ENCODE measurements at places on chromosomes 5 and 9.

DNA sequence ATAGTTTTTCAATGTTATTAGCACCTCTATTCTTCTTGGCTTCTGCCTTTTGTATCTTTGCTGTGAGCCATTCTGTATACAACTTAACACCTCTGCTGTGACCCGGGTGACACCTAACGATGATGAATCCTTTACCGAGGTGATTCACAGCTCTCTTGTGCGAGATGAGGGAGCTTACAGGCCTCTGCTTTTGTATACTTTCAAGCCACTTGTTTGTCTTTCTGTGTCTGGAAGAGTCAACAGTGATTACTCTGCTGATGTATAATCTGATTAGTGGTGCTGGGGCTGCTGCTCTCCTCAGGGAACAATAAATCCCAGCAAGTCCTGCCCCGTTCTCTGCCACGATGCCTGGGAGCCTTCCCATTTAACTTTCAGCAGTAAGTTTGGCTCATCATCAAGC, 442.9 kb upstream of the SGCD start:
- no peak for DNase-seq

DNA sequence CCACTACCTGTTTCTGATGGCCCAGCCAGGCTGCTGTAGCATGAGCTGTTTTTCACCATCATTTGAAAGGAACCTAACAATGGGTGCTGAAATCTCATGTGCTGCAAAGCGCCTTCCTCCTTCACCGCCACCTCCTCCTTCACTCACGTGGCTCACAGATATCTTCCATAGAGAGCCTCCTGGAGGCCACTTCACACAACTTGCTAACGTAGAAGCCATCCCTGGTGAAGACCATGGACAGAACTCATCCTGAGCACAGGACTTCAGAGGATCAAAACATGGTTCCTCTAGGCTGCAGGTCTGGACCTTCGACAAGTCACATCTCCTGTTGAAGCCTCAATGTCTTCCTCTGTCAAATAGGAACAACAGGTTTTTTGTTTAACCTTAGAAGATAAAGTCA, 155.5 kb upstream of the RAD23B start:
- peak; percentile 2 for DNase-seq

DNA sequence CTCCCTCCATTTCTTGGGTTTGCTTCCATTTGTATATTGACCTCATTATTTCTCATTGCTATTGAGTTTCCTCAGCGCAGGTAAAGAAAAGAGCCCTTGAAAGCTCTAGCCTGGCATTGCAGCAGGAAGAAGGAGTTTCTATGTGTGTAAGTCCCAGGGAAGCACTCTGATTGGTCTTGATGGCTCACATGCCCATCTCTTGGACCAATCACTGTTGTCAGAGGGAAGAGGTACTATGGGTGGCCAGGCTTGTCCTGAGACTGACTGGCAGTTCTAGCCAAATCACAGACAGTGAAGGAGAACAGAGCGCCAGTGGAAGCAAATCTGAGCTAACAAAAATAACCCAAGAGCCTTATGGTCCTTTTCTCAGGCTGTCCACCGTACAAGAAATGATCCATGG, 219.0 kb downstream of the PAX5 start:
- no peak for DNase-seq

DNA sequence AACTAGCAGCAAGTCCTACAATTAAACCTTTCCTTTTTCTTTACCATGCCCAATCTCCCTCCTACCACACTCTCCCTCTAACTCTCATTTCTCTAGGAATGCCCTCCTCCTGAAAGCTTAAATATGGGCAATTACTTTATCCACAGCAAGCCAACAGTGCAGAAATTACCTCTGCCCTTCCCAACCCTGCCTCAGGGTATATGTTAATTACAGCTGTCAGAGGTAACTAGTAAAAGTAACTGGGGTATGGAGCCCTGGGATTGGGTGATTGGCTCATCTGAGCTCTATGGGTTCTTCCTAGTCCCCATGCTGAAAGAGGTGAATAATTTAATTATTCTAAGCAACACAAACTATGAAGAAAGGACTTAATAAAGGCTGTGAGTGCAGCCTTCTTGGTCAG, 478.9 kb upstream of the NMUR2 start:
- DNase-seq, result no peak

DNA sequence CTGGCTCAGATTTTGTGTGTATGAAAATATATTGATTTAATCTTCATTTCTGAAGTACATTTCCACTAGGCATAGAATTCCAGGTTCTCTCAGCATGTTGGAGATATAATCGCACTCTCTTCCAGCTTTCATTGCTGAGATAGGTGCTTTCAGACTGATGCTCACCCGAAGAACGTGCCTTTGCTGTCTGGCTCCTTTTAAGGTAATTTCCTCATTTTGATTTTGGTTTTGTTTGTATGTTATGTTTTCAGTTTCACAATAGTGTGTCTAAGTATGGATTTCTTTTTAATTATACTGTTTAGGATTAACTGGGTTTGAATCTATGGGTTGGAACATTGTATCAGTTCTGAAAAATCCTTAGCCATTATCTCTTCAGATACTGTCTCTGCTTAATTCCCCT, 132.0 kb upstream of the NFIB start:
- DNase-seq, result no peak

- DNase-seq, result no peak
Measured at GRCh38 chr5:173055722-173055982, 500 bp upstream of the CREBRF start.

DNA sequence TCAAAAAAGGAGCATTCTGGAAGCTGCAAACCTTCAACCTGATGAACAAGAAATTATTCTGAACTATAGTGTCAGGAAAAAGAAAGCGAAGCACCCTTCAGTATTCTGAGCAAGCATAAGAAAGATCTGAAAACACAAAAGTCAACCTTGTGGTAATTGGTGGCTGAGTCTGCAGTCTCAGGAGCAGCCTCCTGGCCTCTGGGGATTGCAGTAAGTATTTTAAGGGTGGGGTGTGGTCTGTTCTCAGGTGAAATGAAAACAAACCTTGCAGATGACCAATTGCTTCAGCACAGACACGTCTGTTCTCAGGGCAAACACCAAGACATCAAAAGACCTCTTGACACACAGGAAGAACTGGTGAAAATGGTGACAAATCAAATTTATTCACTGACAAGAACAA, 147.8 kb upstream of the RAPGEF1 start:
- no peak for DNase-seq

DNA sequence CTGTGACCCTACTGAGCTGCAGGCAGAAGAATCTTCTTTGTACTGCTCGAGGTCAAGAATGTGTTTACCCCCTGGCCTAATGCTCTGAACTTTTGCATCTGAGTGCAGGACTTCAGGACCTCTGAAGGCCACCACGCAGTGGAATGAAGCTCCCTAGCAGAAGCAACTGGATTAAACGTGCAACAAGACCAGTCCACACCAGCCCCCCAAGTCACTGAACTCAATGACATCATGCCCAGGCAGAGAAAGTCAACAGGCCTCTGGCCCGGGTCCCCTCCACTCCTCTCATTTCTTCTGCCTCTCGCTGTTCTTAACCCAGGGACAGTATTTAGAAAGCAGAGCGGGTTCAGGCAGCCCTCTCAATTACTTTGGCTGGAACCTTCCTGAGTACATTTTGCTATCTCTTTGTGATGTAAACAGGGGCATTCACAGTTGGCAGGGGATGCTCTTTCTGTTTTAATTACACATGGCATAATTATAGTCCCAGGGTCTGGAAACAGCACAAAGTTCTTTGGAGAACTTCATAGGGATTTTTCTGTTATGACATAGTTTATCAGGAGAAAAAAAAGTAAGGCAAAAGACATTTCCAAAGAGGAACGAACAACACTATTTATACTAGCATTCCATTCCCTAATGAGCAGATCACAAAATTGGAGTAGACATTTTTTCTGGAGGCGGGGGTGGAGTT, 108.2 kb upstream of the SPATA31D4 start:
- no peak for DNase-seq

- no peak for DNase-seq
Measured at GRCh38 chr9:123716339-123716945, 213.5 kb downstream of the DENND1A start.

DNA sequence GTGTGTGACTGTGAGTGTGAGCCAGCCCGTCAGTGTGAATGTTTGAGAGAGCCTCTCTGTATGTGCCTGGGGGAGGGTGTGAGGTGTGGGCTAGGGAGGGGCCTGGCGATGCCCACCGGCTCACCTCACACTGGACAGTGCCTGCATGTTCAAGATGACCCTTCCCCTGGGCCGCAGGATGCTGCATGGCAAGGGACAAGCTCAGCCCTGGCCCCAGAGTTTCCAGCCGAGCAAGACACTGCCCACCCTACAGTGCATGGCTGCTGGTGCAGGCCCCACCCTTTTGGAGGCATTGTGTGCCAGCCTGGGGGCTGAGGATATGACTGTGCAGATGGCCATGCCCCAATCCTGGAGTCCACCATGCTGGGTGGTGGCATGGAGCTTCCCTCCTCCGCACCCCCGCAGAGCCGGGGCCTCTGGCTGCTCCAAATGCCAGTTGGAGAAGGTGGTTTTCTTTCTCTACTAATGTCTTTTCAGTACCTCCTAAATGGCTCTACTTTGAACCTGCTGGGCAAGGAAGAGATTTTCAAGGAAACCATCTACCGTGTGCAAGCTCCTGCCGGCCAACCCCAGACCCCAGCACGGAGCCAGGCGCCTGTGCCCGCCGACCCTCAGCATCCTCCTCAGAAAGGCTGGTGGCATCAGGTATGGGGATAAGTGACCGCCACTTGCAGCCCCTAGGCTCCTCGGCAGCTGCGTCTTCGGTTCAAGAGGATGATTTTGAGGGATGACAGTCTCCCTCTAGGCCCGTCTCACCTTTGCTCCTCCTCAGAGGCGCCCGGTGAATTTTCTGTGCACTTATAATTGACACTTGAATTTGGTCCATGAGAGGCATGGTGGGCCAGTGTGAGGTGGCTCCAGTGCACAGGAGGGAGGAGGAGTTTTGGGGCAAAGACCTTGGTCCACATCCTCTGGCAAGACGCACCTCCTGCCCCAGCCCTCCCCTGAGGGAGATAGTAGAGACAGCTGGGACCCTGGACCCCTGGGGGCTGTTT, 27.7 kb downstream of the FGD3 start:
- DNase-seq, result no peak

DNA sequence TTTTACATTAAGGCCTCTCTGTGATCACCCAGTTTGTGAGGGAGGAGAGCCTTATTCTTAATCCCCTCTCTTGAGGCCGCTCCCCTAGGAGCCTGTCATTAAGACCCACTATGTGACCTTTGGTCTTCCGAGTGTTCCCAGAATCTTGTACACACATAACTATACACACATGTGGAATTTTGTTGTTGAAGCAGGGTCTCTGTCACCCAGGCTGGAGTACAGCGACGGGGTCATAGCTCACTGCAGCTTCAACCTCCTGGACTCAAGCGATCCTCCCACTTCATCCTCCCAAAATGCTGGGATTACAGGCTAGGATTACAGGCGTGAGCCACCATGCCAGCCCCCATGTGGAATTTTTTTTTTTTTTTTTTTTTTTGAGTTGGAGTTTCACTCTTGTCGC, 14.8 kb upstream of the PHYHD1 start:
- DNase-seq, result no peak

- DNase-seq, result no peak
Measured at GRCh38 chr5:89842531-89842930, 567.0 kb downstream of the CETN3 start.

GRCh38 chr5:170632266-170632984, 128.6 kb downstream of the KCNIP1 start:
- DNase-seq, result no peak
